ENCODE measurements at places on chromosomes 7 and 10.

DNA sequence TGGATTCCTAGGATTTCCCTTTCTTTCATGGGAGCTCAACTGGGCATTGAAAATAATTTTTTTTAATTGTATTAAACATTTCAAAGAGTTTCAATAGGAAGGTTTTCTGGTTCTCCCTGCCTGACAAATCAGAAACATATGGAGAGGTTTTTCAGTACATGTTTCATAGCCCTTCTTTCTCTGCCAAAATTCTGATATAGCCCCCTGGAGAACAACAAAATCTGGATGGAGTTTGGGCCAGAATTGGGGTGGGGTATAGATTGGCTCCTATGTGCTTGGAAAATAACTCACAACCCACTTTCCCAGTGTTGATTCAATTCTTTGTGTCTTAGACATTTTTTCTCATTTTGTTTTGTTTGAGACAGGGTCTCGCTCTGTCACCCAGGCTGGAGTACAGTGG is 24.6 kb upstream of the EIF4H start:
- no peak for DNase-seq

DNA sequence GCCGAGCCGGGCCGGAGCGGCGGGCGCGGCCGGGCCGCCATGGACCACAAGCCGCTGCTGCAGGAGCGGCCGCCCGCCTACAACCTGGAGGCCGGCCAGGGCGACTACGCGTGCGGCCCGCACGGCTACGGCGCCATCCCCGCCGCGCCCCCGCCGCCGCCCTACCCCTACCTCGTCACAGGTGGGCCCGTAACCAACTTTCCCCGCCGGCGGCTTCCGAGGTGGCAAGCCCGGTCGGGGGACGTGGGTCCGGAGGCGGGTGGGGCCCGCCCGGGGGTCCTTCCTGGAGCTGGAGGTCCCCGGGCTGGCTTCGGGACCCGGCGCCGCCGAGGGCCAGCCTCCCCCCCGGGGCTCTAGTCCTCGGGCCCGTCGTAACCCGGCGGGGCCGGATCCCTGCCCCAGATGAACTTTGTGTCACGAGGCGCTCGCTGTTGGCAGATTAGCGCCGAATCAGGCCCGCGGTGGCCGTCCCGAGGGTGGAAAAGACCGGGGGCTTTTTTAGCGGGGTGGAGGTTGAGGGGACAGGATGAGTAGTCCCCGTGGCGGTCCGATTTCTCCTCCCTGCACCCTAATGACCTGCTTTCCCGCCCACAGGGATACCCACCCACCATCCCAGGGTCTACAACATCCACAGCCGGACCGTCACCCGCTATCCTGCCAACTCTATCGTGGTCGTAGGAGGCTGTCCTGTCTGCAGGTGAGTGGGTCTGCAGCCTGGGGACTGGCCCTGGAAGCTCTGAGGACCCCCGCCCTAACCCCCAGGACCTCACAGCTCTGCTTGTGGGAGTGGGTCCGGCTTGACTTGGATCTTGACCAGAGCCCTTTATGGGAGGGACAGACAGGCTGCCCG is 496 bp downstream of the BRI3 start:
- DNase-seq: no peak

- DNase-seq: no peak
These were observed 38.4 kb upstream of the GDF10 start for GRCh38 chr10:47261556-47261955.

DNA sequence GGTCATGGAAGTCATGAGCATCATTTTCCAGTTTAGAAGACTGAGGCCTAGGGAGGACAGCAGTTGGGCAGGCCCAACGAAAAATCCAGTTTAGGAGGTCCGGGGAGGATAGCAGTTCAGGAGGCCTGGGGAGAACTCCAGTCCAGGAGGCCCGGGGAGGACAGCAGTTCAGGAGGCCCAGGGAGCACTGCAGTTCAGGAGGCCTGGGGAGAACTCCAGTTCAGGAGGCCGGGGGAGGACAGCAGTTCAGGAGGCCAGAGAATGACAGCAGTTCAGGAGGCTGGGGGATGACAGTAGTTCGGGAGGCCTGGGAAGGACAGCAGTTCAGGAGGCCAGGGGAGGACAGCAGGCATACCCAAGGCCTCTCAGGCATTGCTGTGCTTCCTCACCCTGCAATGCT is 453.4 kb downstream of the LRMDA start:
- no peak for DNase-seq

GRCh38 chr10:119412244-119413092 is 130.1 kb downstream of the RGS10 start:
- no peak for DNase-seq

DNA sequence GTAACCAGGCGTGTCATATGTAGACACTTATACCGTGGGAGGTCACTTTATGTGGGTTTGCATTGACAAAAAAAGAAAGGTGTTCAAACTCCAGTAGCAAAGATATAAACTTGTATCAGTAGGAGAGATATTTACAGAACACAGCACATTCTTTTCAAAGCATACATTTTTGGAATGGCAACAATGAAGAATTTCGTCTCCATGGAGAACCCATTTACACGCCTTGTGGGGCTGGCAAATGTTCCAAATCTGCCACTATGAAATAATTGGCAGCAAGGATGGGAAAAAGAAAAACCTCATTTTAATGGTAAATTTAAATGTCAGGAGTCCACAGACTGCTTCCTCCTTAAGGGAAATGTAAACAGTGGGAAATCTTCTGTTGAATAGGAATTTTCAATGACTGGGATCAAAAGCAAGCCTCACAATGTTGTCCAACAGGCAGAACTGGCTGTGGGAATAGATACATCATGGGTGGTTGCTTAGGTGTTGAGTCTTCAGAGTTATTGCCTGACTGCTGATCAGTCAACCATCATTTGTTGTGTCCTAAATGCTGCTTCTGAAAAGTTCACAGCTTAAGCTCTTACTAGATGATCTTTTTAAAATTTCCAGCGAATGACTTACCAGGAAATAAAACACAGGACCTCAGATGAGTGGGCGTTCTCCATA is 256.6 kb upstream of the SEMA3C start:
- no peak for DNase-seq

DNA sequence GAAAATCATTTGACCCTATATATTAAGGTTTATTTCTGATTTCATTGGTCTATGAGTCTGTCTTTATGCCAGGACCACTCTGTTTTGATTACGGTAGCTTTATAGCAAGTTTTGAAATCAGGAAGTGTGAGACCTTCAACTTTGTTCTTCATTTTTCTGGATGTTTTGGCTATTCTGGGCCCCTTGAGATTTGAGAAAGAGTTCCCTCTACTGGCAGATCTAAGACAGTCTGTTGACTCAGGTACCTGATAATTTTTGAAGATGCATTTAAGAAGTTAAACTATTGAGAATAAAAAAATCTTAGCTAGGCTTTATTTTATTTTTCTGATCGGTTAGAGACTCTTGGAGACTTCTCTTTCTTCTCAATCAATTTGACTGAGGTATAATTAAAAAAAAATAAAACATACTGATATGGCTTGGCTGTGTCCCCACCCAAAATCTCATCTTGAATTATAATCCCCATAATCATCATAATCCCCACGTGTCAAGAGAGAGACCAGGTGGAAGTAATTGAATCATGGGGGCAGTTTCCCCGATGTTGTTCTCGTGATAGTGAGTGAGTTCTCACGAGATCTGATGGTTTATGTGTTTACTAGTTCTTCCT is 209.2 kb downstream of the SNX10 start:
- DNase-seq: no peak

- DNase-seq: no peak
These were observed 34.4 kb downstream of the AGR3 start for GRCh38 chr7:16847381-16847860.

- DNase-seq: no peak
These were observed 21.5 kb downstream of the RBM33 start for GRCh38 chr7:155665957-155666287.

DNA sequence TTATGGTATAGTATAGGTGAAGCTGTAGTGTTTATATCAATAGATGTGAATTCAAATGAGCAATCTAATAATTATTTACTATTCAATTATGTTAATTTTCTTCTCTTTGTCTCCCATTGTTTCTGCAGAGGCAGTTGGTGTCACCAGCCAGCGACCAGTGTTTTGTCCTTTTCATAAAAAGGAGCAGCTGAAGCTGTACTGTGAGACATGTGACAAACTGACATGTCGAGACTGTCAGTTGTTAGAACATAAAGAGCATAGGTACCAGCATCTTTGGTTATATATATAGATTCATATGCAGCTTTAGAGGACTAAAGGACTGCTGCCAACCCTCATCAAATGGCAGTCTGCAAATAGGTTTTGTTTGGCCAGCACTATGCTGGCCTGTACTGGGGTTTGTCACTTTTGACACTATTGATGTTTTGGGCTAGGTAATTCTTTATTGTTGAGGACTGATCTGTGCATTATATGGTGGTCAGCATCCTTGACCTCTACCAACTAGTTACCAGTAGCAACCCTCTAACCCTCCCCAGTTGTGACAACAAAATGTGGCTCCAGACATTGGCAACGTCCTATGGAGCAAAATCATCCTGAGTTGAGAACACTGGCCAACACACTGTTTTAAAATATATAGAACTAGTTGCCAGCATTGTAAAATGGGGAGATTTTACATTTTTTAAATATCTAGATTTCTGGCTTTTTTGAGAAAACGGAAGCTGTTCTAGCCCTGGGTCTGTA is 59.2 kb downstream of the TRIM24 start:
- no peak for DNase-seq

- DNase-seq: no peak
These were observed 110.2 kb upstream of the KMT2E start for GRCh38 chr7:104903846-104904245.

DNA sequence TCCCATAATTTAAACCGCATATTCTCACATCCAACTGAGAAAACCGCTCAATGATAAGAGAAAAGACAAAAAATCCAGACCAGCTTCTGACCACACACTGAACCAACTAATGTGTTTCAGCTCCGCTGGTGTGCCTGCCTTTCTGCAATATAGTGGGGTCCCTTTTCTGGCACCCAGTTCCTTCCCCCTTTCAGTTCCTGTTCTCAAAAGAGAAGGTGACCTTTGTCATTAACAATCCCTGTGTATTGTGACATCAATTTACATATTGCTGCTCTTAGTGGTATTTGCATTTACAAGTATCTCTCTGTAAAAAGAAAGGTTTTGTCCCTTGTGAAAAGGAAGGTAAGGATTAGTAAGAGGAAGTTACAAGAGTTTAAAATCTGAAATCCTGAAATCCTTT is 1.4 kb downstream of the PPP1R17 start:
- no peak for DNase-seq

DNA sequence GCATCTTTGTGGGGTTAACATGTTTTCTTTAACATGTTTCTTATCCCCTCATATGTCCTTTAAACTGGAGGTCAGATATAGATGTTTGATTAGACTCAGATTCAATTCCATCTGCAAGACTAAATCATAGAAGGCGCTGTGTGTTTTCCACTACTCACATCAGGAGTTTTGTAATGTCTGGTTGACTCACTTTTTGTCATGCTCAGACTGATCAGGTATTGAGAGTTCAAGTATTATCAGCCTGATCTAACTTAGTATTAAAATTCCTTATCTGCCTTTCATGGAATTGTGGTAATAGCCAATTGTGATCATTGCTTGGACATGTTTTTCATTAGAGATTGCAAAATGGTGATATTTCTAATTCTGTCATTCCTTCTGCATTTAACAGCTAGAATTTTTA is 30.2 kb downstream of the ENTPD7 start:
- no peak for DNase-seq

DNA sequence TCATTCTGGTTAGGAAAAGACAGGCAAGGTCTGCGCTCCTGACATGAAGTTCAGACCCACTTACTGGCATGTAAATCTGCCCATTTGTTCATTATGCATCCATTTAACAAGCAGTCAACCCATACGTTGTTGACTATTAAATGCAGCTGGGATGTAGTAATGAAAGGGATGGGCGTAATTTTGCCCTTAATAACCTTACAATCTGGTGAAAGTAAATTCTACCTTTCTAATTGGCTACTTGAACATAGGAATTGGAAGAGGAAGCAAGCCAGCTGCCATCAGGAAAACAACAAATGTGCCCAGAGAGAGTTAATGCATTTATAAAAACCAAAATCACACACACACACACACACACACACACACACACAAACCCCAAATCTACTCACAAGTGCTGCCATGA is 170.2 kb upstream of the PITRM1 start:
- DNase-seq: no peak

DNA sequence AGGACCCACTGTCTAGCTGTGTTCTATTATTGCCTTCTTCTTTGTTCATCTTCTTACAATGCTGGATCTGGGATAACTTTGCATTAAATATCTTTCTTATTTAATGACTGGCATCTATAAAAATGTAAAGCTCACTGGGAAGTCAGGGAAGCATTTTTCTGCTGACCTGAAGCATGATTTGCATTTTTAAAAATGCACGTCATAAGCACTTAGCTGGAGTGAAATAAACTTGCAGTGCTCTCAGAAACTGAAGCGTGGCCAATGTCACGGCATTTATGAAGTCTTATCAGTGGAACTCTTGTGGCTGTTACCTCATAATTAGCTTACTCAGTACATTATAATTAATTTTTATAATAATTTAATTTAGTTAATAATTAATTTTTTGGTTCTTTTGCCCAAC is 59.1 kb downstream of the FRMD4A start:
- no peak for DNase-seq

- no peak for DNase-seq
These were observed 12.4 kb downstream of the HBP1 start for GRCh38 chr7:107181172-107181571.

- no peak for DNase-seq
These were observed 2.5 kb upstream of the GPR146 start for GRCh38 chr7:1041551-1042491.
